ENCODE measurements at places on chromosomes 1 and 21.

- DNase-seq: no peak
Measured at GRCh38 chr1:247210062-247210375, 38.2 kb upstream of the ZNF124 start.

DNA sequence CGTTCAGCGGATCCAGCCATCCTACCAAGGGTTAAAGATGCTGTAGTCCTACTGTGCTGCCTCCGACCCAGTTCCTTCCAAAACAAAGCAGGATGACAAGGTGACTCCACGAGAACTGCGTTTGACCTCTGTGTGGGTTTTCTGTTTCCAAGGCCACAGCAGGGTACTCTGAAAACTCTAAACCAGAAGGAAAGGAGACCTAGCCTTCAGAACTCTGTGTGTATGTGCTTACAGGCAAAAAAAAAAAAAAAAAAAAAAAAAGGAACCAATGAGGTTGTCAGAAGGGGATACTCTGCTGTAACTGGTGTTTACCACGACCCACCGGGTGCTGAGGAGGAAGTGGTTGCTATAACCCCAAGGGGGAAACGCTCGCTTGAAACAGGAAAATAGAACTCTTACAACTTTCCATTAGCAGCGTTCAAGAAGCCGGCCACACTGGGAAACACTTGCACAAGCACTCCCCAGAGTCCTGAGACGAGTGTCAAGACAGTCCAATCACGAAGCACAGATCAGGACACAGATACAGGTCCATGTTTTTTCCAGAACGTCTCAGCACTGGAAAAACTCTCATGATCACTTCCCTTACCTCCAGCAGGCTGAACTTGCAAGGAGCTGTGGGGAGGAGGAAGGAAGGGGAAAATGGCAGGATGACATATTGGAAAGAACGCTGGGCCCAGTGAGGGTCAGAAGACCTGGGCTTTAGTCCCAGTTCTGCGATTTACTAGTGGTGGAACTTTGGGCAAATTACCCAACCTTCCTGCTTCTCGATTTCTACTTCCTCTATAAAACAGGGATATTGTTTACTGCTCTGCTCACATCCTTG lies 64.0 kb downstream of the ITPKB start:
- DNase-seq: no peak

DNA sequence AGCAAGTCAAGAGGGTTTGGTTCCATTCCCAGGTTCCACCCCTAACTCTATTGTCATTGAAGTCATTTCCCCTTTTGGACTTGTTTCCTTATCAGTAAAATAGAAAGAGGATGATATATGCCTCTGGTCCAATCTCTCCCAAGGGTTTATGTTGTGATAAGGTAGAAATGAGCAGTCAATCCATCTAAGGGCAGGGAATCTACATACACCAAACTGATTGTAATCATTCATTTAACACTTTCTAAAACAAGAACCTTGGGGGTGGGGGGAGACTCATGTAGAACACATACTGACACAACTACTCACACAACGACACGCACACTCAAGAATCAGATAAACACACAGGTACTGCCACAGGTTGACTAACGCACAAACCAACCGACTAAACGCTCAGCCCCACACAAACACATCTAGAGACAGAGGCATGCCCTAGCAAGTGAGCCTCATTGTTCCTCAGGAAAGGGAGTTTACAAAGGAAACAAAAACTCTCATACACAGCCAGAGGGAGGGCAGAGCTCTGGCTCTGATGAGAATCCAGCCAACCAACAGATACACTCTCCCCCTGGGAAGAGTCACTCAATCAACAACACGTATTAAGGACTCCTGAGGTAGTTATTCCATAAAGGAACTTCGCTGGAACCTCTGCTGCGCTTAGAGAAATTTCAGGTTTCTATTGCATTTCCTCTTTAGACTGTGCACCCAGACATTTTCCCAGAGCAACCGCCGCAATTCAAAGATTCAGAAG lies 1.0 kb downstream of the F11R start:
- no peak for DNase-seq

GRCh38 chr21:38664841-38665240 lies 140.9 kb upstream of the ETS2 start:
- no peak for DNase-seq

DNA sequence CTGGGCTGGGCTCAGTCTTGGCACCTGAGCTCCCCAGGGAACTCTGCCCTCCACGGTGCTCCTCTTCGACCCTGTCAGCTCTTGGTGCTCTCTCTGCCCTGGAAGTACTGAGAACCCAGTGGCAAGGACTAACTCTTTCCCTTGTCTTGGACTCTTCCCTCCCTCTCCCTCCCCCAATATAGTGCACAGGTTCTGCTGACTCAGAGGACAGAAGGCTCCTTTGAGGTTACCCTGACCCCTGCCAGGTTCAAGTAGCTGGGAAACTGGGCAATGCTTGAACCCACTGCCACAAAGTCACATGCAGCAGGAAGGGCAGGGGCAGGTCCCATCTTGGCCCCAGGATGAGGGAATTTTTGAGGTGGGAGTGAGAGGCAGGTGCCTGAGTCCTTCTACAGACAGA lies 20.3 kb downstream of the KCNQ4 start:
- DNase-seq: no peak

GRCh38 chr1:7022058-7022457 lies 236.8 kb downstream of the CAMTA1 start:
- no peak for DNase-seq

DNA sequence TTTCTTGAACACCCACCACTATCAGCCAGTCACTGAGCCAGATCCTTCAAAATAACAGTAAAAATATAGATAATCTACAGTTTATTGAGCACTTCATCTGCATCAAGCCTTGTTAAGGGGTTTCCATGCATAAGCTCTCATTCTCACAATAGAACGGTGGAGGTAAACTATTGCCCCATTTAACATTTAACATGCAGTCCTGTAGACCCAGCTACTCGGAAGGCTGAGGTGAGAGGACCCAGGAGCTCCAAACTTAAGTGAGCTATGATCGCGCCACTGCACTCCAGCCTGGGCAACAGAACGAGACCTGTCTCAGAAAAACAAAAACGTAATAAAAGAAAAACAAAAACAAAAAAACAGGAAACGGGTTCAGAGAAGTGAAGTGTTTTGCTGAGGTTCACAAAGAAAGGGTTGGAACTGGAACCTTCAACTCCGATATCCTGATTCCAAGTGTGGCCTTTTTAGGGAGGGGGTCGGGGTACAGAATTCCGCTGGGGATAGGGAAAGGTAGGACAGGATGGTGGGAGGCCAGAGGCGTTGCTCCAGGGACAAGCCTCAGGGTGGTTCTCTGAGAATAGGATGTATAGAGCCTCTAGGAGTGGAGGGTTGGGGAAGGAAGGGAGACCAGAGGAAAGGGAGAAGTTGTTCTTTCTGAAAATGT lies 11.6 kb upstream of the SESN2 start:
- DNase-seq: no peak

DNA sequence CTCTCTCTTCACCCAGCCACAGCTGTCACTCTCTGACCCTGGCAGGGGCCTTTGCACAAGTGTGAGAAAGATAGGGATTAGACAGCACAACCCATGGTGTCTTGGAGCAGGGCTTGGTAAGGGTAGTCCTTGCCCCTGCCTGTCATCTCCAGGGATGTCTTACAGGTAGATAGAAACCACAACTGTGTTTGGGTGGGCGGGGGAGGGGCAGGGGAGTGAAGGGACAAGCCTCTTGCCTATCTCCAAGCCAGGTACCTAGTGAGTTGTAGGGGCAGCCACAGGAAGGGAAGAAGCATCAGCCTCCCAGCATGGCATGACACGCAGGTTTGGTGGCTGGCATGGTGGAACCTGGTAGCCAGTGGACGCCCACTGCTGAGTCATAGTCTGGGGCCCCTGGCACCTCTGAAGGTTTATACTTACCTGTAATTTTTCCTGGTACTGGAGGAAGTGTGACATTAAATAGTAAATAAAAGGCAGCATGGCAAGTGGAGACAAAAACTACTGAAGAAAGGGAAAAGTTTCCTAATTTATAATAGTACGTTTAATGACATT lies 97.5 kb downstream of the CLEC20A start:
- DNase-seq: no peak

DNA sequence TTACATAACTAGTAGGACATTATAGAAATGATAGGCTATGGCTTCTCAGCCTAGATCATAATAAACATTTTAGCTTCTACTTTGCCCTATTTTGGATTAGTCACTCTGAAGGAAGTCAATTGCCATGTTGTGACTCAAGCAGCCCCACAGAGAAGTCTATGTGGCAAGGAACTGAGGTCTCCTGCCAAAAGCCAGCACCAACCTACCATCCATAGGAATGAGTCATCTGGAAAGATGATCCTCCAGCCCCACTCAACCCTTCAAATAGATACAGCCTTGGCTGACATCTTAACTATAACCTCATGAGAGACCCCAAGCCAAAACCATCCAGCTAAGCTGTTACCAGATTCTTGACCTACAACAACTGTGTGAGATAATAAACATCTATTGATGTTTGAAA lies 76.3 kb upstream of the BEND5 start:
- peak; percentile 83 for DNase-seq

DNA sequence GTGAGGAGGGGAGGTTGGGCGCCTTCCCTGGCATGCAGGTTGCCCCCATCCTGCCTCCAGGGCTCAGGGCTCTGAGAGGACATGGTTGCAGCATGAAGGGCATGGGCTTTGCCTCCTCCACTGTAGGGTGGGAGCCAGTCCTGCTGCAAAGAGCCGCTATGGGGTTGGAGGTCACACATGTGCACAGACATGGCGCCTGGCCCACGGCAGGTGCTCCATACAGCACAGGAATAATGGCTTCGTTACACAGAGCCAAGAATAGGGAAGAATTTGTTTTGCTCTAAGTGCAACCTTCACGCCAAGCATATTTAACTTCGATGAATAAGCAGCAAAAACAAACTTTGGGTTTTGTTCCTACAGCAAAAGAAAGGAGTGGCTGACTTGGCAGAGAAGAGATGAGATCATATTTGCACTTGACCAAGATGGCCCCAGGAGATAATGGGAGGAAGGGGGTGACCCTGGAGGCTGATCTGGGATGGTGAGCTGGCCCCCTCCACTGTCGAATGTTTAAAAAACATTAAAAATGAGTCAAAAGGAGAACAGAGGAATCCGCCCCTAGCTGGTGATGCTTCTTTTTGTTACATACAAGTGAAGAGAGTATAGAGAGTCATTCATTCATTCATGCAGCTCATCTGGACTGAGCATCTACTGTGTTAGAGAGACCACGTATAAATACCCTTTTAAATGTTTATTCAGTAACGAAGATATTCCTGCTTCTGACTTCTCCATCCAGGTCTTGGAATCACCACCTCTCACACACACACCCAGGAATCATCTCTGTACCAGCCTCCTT lies 12.4 kb upstream of the C2CD2 start:
- peak; percentile 67 for DNase-seq

DNA sequence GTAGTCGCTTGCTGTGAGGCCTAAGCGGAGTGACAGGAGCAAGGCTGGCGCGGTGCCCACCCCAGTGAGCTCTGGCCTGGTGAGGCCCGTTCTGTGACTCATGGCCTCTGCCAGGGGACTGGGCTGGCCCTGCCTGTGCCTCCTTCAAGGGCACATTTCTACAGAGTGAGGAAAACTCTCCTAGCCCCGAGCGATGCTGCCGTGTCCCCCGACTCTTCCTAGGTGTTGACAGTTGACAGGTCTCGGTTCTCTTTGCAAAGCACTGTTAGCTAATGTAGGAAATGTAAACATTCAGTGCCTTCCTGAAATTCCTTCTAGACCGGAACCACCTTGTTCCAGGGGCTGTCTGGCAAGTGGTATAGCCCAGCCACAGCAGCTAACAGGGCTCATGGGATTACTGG lies 43.9 kb downstream of the ABCG1 start:
- no peak for DNase-seq

DNA sequence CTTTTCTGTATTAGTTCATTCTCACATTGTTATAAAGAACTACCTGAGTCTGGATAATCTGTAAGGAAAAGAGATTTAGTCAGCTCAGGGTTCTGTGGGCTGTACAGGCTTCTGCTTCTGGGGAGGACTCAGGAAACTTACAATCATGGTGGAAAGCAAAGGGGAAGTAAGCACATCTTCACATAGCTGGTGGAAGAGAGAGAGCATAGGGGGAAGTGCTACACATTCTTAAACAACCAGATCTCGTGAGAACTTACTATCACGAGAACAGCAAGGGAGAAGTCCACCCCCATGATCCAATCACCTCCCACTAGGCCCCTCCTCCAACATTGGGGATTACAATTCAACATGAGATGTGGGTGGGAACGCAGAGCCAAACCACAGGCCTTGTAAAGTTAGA lies 37.9 kb upstream of the AHCTF1 start:
- no peak for DNase-seq

DNA sequence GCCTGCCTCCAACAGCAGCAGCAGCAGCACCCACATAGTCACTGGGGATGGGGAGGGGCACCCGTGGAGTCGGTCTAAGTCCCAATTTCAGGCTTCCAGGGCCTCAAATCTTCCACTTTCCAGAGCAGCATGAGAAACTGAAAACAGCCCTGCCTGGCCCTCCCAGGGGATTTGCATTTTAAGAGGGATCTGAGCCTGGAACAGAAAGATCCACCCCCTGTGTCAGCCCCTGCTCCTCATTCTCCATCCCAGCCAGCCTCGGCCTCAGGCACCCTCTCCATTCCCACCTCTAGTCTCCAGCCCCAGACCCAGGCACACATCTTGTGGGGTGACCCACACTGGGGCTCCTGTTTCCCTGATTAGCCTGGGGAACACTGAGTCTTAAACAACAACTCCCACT lies 51.8 kb downstream of the FBXO2 start:
- DNase-seq: no peak

DNA sequence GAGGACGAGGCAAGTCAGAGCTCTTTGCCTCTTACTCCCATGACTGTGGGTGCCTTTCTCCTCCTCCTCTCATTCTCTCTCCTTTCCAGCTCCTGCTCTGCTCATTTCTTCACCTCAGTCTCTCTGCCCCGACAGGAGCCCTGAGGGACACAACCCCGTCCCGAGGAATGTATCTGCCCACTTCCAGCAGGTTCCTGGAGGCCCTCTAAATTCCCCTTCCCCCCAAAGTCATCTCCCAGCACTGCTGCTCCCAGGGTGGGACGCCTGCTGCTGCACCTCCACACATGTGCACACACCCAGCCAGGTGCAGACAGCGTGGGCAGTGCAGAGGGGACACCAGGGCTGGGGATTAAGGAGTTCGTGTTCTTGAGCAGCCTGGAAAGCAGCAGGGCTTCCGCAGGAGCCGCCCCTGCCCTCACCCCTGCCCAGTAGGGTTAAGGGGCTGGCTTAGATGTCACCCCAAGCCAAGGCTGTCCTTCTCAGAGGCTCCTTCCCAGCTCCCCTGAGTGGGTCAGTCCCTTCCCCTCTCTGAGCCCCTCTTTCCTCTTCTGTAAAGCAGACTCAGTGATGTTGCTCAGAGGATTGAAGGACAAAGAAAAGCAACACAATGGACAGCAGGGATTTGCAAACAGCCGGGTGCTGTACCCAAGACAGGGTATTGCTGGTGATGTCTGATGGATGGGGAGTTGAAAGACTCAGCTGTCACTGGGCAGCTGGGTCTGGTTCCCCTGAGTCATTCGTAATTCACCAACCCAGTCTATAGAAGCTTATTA lies 346.0 kb downstream of the MATN1 start:
- DNase-seq: no peak

GRCh38 chr1:171583591-171584201 lies 38.3 kb upstream of the MYOCOS start:
- no peak for DNase-seq

DNA sequence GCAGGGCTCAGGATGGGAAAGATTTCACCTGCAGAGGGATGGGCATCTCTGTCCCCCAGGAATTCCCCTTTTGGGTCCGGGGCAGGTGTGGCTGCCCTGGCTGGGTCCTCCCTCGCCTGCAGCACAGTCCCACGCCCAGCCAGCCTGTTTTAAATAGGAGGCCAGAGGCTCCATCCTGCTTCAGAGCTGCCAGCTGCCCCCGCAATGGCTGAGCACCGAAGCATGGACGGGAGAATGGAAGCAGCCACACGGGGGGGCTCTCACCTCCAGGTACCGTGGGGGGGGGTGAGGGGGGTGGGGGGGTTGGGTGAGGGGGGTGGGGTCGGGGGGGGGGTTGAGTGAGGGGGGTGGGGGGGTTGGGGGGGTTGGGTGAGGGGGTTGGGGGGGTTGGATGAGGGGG lies 3.6 kb downstream of the SCNN1D start:
- peak; percentile 35 for DNase-seq
